Stimulated activated CD8-positive, alpha-beta memory T cell treated with anti-CD3 and anti-CD28 coated beads, Interleukin-15, amount 100 ng/mL, for 4 hours (primary cell): ENCODE measurements at places on chromosomes 4 and X.

- no peak for DNase-seq
Observed at GRCh38 chrX:121655276-121655675, 607.9 kb downstream of the GLUD2 start.

DNA sequence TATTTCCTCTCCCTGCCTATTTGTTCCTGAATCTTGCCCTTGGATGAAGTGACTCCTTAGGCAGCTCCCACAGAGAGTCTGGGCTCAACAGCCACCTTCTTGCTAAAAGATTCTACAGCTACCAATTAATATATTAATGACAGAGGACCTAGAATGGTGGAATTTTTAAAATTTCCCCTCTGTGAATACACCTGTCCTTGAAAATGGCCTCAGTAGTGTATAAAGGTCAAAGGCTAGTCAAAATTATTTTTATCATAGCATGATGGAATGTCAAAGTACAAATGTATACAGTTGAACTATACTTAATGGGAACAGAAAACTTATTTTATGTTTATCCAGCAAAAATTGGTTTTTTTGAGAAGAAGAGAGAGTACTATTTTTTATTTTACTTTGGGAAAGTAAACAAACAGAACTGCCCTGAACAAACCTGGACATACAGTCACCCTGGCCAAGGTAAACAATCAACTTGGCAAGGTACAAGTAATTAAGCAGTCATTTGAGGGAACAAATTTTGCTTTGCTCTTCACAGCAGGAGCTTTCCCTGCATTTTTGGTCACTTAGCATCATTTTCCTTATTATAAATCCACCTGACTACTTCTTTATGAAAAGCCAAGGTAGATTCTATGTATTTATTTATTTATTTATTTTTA, 250.8 kb downstream of the INPP4B start:
- DNase-seq, result no peak

- no peak for DNase-seq
Observed at GRCh38 chr4:25509646-25510045, 132.6 kb downstream of the ANAPC4 start.

DNA sequence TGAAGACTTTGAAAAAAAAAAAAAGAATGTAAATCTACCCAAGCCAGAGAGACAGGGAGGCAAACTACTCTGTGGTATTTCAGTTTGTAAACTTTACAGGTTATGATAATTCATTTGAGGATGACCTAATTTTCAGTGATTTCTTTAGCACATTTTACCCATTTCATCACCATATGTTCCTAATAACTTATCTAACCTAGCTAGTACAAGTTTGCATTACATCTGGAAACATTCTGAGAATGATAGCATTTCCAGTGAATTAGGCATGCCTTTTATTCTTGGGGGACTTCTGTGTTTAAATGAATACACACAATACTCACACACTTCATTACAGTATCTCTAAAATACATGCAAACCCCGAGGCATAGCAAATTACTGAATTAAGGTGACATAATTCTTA, 1055.5 kb downstream of the PCDH18 start:
- DNase-seq, result no peak

DNA sequence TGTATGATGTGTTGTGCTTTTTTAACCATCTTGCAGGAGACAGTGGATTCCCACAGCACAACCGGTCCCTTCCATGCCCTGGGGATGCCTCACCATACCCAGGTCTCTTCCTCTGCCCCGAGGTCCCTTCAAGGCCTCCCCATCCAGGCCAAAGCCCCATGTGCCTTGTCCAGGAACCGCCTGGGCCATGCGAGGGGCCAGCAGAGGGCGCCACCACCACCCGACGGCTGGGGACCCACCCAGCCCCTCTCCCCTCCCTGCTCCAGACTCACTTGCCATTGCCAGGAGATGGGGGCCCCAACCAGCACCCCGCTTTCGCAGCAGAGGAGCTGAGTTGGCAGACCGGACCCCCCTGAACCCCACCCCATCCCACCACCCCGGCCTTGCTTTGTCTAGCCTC, 485.5 kb downstream of the TRAM1L1 start:
- DNase-seq, result no peak

GRCh38 chrX:11577603-11578002, 88.1 kb downstream of the ARHGAP6 start:
- no peak for DNase-seq

DNA sequence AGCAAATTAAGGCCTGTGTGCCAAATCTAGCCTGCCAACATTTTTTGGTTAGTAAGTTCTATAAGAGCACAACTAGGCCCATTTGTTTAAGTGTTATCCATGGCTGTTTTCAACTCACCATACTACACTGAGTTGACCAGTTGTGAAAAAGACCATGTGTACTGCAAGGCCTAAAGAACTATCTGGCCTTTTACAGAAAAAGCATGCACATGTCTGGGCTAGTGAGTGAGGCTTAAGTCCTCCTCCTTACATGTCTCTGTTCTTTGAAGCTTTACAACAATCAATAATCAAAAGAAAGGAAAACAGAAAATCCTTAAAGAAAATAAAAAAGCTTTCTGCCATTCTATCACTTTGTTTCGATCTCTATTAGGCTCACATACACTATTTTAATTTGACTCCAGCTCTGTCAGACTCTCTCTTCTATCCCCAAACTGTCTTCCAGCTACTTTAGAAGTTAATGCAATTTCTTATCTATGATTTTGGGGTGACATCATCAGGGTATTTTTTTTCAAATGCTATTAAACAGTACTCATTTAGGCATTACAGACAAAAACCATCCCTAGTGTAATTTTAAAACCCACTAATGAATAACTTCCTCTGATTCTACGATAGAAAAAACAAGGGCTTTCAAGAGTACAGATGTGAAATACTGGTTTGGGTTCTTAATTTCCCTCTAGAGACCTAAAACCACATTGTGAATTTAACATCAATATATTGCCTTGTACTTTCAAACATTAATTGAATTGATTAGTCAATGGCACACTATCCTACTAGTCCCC, 161.8 kb downstream of the MAB21L2 start:
- DNase-seq, result no peak

DNA sequence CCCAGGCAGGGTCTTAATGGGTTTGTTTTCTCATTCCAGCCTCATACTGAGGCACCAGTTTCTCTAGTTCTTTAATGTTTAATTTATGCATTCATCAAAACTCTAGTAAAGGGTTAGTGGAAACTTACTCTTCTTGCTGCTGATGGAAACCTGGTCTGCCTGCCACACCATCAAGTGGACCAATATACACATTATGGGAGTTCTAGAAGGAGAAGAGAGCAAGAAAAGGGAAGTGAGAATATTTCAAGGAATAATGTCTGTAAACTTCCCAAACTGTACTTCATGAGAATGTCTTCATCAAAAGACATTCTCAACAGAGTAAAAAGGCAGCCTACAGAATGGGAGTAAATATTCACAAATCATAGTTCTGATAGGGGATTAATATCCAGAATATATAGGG, 20.9 kb upstream of the DHX15 start:
- no peak for DNase-seq

- no peak for DNase-seq
Observed at GRCh38 chrX:106621836-106622235, 10.1 kb downstream of the RADX start.

GRCh38 chr4:147370473-147370872, 110.4 kb upstream of the EDNRA start:
- no peak for DNase-seq

DNA sequence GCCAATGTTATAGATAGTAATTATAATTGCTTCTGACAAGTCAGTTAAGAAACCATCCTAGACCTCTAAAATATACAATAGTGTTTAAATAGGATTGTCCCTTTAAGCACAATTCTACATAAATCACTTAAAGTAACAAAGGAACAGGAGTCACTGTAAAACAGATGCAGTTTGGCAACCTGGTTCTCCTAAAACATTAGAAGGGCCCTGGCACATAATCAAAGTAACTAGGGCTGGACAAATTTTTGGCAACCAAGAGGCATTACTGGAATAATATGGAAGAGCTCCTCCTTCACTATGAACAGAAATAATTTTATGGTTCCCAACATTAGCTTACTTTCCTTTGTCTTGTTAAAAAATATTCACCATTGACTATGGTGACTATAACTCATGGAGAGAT, 75.0 kb upstream of the CCDC160 start:
- DNase-seq, result no peak

GRCh38 chrX:69968950-69969349, 80.8 kb downstream of the AWAT2 start:
- DNase-seq, result no peak

- no peak for DNase-seq
Observed at GRCh38 chr4:71932941-71933340, 98.9 kb upstream of the NPFFR2 start.

DNA sequence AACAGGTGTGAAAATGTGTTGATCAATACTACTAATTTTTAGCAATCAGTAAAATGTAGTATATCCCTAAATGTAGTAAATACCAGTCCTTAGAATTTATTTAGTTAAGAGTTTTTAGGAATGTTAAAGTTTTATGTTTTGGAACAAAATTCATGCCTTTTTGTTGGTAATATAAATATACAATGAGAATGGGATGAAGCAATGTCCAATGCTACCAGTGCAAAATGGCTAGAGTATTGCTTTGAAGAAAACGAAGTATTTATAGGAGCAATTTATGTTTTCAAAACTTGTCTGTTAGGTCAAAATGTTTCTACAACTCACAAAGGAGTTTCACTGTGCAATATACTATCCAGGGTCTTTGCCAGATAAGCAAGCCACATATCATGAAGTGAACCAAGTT, 851.5 kb downstream of the PCDH18 start:
- no peak for DNase-seq

- no peak for DNase-seq
Observed at GRCh38 chr4:56637791-56638190, 43.3 kb downstream of the HOPX start.

DNA sequence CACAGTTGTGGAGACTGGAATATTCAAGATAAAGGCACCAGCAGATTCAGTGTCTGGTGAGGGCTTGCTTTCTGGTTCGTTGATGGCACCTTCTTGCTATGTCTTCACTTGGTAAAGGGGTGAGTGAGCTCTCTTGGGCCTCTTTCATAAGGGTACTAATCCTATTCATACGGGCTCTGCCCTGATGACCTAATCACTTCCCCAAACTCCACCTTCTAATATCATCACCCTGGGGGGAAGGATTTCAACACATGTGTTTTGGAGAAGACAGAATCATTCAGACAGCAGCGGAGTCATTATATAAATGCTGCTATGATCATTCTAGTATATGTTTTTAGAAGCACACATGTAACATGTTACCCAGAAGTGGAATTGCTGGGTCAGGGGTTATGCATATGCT, 295.3 kb upstream of the CTSO start:
- no peak for DNase-seq

DNA sequence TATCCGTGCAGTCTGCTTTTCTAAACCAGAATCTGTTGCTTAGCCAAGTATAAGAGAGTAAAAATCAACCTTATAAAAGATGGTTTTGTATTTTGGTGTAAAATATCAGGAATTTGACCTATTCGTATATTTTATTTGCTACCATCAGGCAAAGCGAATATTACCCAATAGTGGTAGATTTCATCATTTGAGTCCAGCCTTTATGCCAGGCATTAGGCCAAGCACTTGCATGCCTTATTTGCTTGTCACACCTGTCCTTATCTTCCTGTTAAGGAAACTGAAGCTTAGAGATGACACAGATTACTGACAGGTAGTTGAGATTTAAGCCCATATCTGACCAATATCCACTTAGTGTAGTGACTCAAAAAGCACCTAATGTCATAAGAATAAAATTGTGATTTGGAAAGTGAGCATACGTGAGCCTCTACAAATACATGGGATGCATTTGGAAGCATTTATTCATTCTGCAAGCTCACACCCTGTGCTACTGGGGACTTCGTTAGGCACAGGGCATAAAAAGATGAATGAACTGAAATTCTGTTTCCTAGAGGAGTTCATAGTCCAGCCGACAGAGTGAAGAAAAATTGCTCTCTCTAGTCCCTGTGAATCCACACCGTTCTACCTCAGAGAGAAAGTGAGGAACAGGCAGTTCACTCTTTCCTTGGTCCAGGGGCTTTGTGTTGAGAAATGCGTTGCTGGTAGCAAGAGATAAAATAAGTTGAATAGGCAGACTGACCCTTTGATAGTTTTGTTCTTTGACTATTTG, 2.3 kb upstream of the RNF212 start:
- DNase-seq, result no peak

DNA sequence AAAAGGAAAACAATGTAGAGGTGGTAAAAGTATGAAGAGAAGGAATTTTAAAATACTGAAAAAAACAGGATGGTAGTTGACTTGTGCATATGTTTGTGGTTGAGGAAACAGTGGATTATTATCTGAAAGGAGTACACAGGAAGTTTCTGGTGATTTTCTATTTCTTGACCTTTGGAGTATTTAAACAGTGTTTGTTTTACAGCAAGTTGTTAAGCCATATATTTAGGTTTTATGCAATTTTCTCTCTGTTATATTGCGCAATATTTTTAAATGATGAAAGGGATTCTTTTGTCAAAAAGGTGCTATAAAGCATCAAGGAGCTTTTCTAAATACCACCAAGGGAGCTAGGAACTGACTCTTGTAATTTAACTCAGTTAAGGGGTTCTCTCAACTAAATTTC, 343.1 kb upstream of the MAOA start:
- DNase-seq, result no peak

GRCh38 chr4:86098691-86099090, 261.2 kb downstream of the MAPK10 start:
- DNase-seq, result no peak

GRCh38 chr4:109729718-109730618, at the start of gene PLA2G12A:
Gene PLA2G12A (minus strand): TSS chr4:109730070. CDS start chr4:109729809, 261 bp downstream.
- DNase-seq, result peak; percentile 48

GRCh38 chrX:150506486-150506885, 61.9 kb upstream of the MTM1 start:
- no peak for DNase-seq

- DNase-seq, result no peak
Observed at GRCh38 chr4:173535165-173535902, 5.3 kb upstream of the HAND2 start.
